Adrenal gland (tissue), 19 donors: ENCODE measurements at places on chromosomes 7 and 10. TPM values are rescaled to one million over a fixed set of nuclear protein-coding genes. Genes with fewer than 3 reads are reported as not detected.

CPA4 gene
- polyA plus RNA-seq: 2.4 TPM

GRCh38 chr7:5322621-5323410, 40.1 kb downstream of the SLC29A4 start:
- H3K27ac ChIP-seq: no peak overlapping the region
- H3K4me1 ChIP-seq: no peaks in the 10 kb centered on the region
- H3K27me3 ChIP-seq: no peaks in the 10 kb centered on the region
- no peak for DNase-seq
- H3K4me3 ChIP-seq: no peak overlapping the region

- no peaks in the 10 kb centered on the region for H3K36me3 ChIP-seq
- no peaks in the 10 kb centered on the region for H3K4me1 ChIP-seq
- no peak overlapping the region for H3K27ac ChIP-seq
- no peak for DNase-seq
Measured at GRCh38 chr7:83111391-83111790, 51.3 kb downstream of the PCLO start.

GRCh38 chr10:106189292-106189691, 975.2 kb downstream of the SORCS1 start:
- no peak for DNase-seq
- H3K4me1 ChIP-seq: no peaks in the 10 kb centered on the region
- H3K36me3 ChIP-seq: no peaks in the 10 kb centered on the region
- no peak overlapping the region for H3K27ac ChIP-seq
- no peaks in the 10 kb centered on the region for H3K27me3 ChIP-seq
- no peak overlapping the region for H3K4me3 ChIP-seq

- DNase-seq: no peak
- no peak overlapping the region for H3K27ac ChIP-seq
- H3K36me3 ChIP-seq: no peaks in the 10 kb centered on the region
- H3K4me1 ChIP-seq: peaks cover 4% of the 10 kb centered on the region
- H3K4me3 ChIP-seq: no peak overlapping the region
Measured at GRCh38 chr7:129609666-129610065, 1.9 kb upstream of the NRF1 start.

- no peaks in the 10 kb centered on the region for H3K36me3 ChIP-seq
- H3K4me3 ChIP-seq: no peak overlapping the region
- no peaks in the 10 kb centered on the region for H3K27me3 ChIP-seq
- no peaks in the 10 kb centered on the region for H3K4me1 ChIP-seq
- no peak for DNase-seq
- H3K27ac ChIP-seq: no peak overlapping the region
Measured at GRCh38 chr10:20195076-20195475, 378.8 kb downstream of the PLXDC2 start.

MLXIPL gene
- 248 TPM for polyA plus RNA-seq

DNA sequence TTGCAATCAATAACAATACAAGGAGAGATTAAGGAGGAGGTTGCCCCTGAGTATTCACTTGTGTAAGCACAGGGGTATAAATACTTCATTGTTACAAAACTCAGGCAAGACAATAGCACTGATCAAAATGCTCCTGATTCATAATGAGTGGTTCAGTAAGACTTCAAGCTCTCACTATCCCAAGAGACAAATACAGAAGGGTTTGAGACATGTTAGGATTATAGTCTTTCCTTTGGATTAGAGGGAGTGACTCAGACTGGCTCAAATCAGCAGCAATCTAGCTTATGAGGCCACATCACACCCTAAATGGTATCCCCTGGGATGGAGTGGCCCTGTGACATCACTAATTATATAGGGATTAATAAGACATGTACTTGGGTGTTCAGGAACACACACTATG, 167.2 kb upstream of the HGF start:
- no peaks in the 10 kb centered on the region for H3K27me3 ChIP-seq
- H3K4me1 ChIP-seq: no peaks in the 10 kb centered on the region
- no peak overlapping the region for H3K4me3 ChIP-seq
- no peak overlapping the region for H3K27ac ChIP-seq
- no peaks in the 10 kb centered on the region for H3K36me3 ChIP-seq

MPP7 gene
- 3.5 TPM for polyA plus RNA-seq

DNA sequence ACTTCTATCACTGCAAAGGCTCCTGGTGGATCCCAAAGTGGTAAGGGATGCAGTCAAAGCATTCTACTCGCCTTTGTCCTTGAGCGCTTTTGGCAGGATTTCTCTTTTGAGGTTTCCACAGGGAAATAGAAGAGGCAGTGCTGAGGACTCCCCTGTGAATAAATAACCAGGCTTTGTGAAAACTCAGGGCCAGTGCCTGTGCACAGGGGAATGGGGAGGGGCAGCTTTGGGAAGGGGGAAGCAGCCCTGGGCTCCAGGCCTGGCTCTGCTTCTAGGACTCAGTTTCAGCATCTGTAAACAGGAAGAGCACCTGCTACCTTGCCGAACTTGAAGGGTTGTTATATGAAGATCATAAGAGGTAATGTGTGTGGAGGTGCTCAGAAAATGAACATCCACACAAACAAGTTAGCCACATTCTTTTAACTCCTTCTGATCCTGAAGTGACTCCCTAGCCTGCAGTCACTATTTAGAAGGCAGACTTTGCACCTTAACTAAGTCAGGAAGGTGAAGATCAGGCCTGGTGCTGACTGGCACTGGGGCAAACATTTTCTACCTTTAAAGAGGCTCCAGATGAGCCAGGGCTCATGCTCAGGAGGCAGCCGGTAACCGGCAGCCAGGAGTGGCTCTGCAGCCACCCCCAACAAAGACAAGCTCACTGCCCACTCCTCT, 22.5 kb upstream of the MMP21 start:
- no peaks in the 10 kb centered on the region for H3K36me3 ChIP-seq
- H3K27ac ChIP-seq: no peak overlapping the region
- H3K4me1 ChIP-seq: no peaks in the 10 kb centered on the region
- H3K27me3 ChIP-seq: no peaks in the 10 kb centered on the region

DPY19L1 gene
- polyA plus RNA-seq: 25.8 TPM

PIK3CG gene
- polyA plus RNA-seq: 0.13 TPM

- H3K27me3 ChIP-seq: no peaks in the 10 kb centered on the region
- peak overlapping the region; percentile 39 for H3K27ac ChIP-seq
- H3K4me1 ChIP-seq: no peaks in the 10 kb centered on the region
- H3K4me3 ChIP-seq: no peak overlapping the region
- peaks cover 14% of the 10 kb centered on the region for H3K36me3 ChIP-seq
Measured at GRCh38 chr10:95247200-95247880, 43.5 kb downstream of the PDLIM1 start.

DNA sequence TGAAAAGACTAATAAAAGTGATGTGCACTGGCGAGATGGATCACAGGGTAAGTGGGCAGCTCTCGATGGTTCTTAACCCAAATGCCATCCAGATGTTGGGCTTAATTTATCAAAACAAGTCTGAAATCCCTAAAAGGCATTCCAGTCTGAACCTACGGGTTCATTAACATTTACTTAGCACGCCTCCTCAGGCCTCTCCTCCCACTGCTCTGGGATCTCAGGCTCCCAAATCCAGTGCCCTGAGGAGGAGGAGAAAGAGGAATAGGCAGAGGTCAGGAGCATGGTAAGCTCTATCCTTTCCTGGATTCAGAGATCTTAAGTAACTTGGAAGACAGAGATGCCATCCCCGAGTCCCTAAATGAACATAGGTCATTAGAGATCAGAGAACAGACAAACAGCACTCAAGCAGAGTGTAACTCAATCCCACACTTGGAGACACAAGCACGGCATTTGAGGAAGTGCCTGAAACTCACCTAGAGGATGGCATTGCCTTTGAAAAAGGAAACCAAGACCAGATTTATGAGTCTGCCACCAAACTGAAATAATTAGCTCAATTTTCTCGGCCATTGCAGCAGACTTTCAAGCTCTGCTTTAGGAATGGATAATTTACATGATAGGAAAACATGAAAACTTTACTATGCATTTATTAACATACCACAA, 140.9 kb downstream of the CXCL12 start:
- H3K36me3 ChIP-seq: no peaks in the 10 kb centered on the region
- no peaks in the 10 kb centered on the region for H3K4me1 ChIP-seq
- no peak overlapping the region for H3K27ac ChIP-seq
- H3K4me3 ChIP-seq: no peak overlapping the region
- H3K27me3 ChIP-seq: no peaks in the 10 kb centered on the region
- no peak for DNase-seq

DNA sequence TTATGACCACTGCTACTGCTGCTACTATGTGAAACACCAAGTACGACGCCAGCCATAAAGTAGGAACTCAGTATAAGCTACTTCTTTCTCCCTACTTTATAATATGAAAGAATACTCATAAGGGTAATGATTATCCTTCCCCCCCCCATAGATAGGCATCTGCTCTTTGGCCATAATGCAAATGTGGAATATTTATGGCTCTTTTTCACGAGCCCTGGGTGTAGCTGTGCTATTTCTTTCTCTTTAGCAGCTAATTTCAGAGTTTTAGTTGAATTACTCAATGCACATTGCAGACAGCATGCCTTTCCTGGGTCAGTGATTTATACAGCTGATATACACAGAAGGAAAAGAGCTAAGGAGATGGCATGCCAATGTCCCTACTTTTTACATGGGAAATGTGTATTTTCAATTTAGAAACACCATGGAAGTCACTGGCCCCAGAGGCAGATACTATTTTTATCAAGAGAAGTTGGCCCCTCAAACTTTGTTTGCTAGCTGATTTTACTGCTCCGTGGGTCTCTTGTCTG, 234.1 kb upstream of the KIAA1217 start:
- H3K27me3 ChIP-seq: peaks cover 8% of the 10 kb centered on the region
- H3K4me1 ChIP-seq: no peaks in the 10 kb centered on the region
- no peak overlapping the region for H3K27ac ChIP-seq
- no peaks in the 10 kb centered on the region for H3K36me3 ChIP-seq
- H3K4me3 ChIP-seq: no peak overlapping the region
- DNase-seq: no peak

GRCh38 chr7:154505362-154505761, 453.2 kb downstream of the DPP6 start:
- no peaks in the 10 kb centered on the region for H3K27me3 ChIP-seq
- no peaks in the 10 kb centered on the region for H3K36me3 ChIP-seq
- no peak overlapping the region for H3K27ac ChIP-seq
- DNase-seq: no peak
- no peak overlapping the region for H3K4me3 ChIP-seq
- no peaks in the 10 kb centered on the region for H3K4me1 ChIP-seq

- H3K27ac ChIP-seq: peak overlapping the region; percentile 35
- no peaks in the 10 kb centered on the region for H3K36me3 ChIP-seq
- peaks cover 10% of the 10 kb centered on the region for H3K4me1 ChIP-seq
- no peak for DNase-seq
- H3K27me3 ChIP-seq: no peaks in the 10 kb centered on the region
- no peak overlapping the region for H3K4me3 ChIP-seq
Measured at GRCh38 chr10:6176691-6177231, 26.0 kb upstream of the PFKFB3 start.

- H3K4me3 ChIP-seq: no peak overlapping the region
- no peak for DNase-seq
- no peaks in the 10 kb centered on the region for H3K36me3 ChIP-seq
- no peaks in the 10 kb centered on the region for H3K4me1 ChIP-seq
Measured at GRCh38 chr7:111678281-111678680, 116.0 kb upstream of the IMMP2L start.

ACTA2 gene
- polyA plus RNA-seq: 298 TPM

GCK gene
- 0.09 TPM for polyA plus RNA-seq

FAM20C gene
- 24.0 TPM for polyA plus RNA-seq

DNA sequence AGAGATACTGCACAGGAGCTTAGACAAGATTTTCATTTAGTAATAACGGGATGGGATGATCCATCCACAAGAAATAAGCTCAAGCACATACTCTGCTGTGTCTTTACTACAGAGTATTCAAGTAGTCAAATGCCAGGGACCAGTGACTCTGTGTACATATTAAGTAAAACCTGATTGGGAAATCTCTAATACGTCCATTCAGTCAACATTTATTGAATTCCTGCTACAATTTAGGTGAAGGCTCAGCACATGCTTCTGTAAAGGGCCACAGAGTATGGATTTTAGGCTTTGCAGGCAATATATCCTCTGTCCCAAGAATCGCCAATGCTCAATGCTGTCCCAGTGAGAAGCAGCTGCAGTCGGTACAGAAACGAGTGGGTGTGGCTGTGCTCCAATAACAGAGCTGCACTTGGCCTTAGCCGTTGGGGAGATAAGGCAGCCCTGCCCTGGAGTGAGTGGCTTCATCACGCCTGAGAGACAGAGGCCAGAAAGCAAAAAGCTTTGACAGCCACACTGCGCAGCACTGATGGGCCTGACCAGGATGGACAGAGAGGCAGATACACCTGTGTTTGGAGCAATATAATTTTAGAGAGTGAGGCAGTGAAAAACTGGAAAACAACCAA, 186.8 kb downstream of the PARD3 start:
- H3K27me3 ChIP-seq: no peaks in the 10 kb centered on the region
- no peaks in the 10 kb centered on the region for H3K36me3 ChIP-seq
- no peak overlapping the region for H3K27ac ChIP-seq
- peak; percentile 84 for DNase-seq
- no peak overlapping the region for H3K4me3 ChIP-seq

GRCh38 chr10:7314170-7314569, 96.7 kb downstream of the SFMBT2 start:
- no peak overlapping the region for H3K4me3 ChIP-seq
- DNase-seq: no peak
- H3K27ac ChIP-seq: no peak overlapping the region

UCMA gene
- polyA plus RNA-seq: not detected

DNA sequence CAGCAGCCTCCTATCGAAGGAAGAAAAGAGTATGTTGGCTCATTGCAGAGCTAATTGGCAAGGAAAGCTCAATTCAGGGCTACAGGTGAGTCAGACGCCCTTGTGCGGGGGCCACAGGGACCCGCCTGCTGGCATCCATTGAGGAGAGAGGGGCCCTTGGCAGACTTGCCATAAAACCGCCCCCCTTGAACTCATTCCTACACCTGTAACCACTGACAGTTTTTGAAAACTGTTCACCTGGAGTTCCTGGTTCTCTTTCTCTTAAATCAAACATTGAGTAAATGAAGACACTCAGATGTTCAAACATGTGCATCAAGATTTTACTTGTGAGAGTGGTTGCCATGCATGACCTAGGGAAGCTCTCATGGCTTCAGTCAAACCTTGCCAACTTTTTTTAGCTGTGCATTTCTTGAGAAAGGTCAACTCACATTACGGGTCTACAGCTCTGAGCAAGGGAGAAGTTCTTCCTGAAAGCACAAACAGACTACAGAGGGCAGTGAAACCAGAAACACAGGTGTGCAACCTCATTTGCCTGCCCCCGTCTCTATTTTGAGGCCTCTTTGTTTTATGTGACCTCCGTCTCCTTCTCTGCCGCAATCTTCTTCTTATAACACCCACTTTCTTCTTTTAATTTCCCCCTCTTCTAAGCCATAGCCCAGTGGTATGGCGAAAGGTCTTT, 87.8 kb downstream of the TBXAS1 start:
- no peak overlapping the region for H3K4me3 ChIP-seq
- peaks cover 19% of the 10 kb centered on the region for H3K4me1 ChIP-seq
- H3K27ac ChIP-seq: no peak overlapping the region
- H3K27me3 ChIP-seq: no peaks in the 10 kb centered on the region
- DNase-seq: no peak
- no peaks in the 10 kb centered on the region for H3K36me3 ChIP-seq

DNA sequence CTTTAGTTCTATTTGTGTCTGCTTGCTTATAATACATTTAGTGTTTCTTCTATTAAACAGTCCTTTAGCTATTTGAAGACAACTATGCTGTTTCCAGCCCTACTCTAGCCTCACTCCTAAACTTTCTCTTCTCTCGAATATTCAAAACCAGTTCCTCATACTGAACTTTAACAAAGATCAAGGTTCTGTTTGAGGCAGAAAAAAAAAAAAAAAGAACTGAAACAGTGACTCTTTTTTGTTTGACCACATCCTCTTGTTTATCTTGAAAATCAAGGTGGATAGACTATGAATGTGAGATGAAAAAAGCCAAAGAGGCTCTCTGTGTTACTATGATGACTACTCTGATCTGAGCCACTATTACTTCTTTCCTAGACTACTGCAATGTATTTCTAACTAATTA, 154.3 kb downstream of the ZNF365 start:
- no peaks in the 10 kb centered on the region for H3K27me3 ChIP-seq
- no peaks in the 10 kb centered on the region for H3K36me3 ChIP-seq
- H3K27ac ChIP-seq: no peak overlapping the region
- H3K4me3 ChIP-seq: no peak overlapping the region
- no peak for DNase-seq
